ENCODE measurements at places on chromosomes 16 and 17.

DNA sequence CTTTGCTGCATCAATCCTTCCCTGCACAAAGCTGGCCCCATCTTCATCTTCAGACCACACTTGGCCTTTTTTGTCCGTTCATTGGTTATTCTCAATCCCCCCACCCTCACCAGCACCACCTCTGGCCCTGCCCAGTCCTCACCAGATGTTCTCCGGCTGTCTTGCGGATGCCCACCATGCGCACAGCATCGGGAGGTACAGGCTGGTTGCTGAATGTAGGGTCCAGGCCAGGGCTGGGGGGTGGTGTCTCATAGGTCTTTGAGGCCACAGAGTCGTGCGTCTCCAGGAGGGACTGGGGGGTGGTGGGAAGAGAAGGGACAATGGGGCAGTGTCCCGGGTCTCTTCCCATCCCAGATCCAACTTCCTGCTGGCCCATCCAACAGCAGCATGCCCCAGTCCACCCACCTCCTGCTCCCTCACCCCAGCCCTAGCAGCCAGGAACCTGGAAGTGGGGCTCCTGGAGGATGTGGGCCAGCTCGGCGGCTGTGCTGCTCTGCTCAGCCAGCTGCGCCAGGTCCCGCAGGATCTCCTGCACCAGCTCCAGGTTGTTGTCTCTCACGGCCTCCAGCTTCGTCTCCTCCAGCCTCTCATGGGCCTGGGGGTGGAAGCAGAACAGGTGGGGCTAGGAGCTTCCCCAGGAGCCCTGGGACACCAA lies 24.4 kb downstream of the MPP2 start:
- no peak for DNase-seq

DNA sequence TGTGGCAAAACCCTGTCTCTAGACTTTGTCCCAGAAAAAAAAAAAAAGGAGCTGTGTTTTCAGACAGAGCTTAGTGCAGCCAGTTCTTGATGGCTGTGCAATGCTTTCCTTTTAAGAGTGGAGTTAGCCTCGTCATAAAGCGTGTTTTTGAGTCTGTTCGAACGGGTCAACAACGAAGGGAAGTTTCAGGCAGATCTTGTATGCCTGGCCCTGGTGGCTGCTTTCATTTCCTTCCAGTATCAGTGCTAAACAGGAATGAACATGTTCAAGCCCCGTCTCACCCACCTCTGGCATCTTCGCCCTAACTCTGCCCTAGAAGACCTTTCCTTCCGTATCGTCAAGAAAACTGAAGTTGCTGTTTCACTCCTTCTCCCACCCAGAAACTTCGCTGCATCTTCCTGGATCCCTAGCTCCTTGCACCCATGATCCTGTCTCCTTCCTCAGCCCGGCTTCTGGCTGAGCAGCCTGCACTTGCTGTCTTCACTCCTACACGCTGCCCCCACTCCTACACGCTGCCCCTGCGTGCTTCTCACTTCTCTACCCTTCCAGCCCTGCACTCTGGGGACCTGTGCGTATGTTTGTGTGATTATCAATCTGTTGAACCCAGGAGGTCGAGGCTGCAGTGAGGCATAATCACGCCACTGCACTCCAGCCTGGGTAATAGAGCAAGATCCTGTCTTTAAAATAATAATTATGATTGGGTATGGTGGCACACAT lies 55.3 kb downstream of the USP10 start:
- DNase-seq, result no peak

- DNase-seq, result no peak
Measured at GRCh38 chr16:85735225-85735635, 15.7 kb downstream of the C16orf74 start.

DNA sequence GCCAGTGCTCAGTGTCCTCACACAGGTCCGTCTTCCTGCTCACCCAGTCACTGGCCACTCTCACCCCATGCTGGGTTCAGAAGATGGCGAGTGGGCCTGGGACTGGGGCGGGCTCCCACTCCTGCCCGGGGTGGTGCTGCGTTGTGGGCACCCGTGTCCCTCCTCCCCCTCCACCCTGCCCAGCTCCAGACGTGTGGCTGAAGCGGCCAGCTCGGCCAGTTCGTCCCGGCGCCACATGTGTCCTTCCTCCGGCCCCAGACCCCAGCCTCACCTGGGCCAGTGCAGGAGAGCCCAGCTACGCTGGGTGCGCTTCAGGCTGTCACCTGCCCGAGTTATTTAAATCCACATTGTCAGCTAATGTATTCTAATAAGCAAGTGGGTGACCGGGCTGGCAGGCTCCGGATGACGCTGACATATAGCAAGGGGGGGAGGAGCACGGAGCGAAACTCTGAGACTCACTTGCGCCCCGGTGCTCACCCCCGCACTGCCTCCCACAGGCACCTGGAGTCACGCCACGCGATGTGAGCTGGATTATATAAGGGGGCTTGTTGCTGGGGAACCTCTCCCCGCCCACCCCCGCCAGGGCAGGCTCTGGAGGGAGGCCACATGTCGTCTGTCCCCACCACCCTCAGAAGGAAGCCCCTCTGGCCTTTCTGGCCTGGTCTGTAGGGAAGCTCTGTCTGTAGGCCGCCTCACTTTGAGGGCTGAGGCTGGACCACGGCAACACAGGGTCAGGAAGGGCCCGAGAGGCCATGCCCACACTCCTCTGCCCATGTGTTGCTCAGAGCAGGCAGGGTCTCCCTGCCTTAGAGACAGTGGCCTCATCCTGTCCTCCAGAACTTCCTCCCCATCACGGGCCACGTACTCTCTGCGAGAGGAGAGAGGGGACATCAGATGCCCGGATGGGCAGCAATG lies 7.1 kb upstream of the BAIAP2 start:
- DNase-seq, result peak; percentile 51

DNA sequence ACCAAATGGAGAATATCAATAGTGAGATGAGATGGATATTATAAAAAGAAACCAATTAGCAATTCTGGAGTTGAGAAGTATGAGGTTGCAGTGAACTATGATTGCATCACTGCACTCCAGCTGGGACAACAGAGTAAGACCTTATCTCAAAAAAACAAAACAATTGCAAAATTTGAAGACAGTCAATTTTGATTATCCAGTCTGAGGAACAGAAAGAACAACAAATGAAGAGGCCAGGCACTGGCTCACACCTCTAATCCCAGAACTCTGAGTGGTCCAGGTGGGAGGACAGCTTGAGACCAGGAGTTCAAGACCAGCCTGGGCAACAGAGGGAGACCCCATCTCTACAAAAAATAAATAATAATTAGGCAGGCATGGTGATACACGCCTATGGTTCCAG lies 35.0 kb downstream of the USP32 start:
- no peak for DNase-seq

DNA sequence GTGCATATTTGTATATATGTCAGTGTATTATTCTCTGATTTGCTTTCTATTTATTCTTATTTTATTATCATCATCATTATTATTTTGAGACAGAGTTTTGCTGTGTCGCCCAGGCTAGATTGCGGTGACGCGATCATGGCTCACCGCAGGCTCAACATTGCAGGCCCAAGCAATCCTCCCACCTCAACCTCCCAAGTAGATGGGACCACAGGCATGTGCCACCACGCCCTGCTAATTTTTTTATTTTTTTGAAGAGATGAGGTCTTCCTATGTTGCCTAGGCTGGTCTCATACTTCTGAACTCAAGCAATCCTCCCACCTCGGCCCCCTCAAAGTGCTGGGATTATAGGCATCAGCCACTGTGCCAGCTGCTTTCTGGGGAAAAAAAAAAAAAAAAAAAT lies 8.4 kb upstream of the ARHGAP17 start:
- DNase-seq, result no peak

DNA sequence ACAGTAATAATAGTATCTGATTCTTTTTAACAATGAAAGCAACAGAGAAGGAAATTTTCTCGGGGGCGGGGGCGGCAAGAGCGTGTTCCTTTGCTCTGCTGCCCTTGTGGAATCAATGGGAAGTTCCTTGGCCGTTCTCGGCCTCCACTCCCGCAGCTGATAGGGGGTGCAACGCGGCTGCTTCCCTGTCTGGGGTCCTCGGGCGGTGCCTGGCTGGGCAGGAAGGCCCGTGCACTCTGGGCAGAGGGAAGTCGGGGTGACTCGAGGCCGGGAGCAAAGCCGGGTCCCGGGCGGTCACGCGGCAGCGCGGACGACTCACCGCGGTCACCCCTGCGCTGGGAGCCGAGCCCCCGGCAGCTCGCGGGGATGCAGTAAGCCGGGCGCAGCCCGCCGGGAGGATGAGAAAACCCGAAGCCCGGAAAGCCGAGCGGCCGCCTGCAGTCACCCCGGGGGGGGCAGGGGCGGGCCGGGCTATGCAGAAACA lies 2.5 kb downstream of the TUBB3 start:
- no peak for DNase-seq

GRCh38 chr17:7889166-7889955 lies 772 bp downstream of the CHD3 start:
- peak; percentile 97 for DNase-seq

GRCh38 chr16:27712251-27712711 lies 162.3 kb downstream of the KATNIP start:
- DNase-seq, result peak; percentile 23

- no peak for DNase-seq
Measured at GRCh38 chr17:33163533-33164168, 129.4 kb downstream of the ASIC2 start.

DNA sequence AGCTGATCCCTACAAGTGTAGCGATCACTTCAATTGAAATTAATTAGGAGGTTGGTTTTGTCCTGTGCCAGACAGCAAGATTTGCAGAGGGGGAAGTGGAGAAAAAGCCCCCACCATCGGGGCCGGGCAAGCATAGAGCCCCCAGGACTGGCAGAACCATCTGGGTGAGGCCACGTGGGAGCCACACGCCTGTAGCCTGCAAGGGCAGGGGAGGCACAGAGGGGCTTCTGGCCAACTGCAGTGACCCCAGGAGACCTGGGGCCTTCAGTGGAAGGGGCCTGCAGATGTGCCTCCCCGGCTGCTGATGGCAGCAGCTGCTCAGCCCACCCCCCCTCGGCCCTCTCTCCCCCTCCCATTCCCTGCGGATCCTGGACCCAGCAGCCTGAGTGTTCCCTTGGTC lies 54.1 kb downstream of the BAHCC1 start:
- DNase-seq, result no peak

- DNase-seq, result no peak
Measured at GRCh38 chr17:81438007-81438659, 42.9 kb downstream of the BAHCC1 start.

GRCh38 chr17:50719924-50720794 lies 756 bp downstream of the LUC7L3 start:
- DNase-seq, result no peak

DNA sequence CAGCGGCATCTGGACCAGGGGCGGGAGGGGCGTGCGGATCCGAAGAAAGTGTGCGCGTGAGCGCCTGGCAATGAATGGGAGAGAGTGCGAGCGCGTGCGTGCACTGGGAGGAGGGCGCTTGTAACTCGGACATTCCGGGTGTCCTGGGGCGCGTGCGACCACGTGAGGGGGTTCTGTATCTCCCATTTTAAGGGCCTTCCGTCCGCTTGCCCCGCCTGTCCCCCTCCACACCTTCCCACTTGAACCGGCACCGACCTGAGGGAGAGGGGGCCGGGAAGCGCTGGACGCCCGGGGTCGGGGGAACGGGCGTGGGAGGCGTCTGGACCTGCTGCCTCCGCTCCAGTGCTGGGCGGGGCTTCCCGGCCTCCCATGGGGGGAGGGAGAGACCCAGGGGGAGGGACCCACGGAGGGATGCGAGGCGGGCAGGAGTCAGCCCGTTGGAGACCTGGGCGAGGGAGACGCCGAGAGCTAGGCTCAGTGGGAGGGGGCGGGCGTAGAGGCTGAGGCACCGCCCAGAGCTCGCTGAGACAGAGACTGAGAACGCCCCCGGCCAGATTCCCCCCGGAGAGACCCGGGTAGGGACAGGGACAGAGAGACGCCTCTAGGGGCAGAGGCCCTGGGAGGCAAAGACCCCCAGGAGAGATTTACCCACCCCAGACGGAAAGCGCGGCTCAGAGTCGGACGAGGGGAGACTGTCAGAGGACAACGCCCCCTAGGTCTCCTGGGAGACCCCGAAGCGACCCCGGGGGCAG lies at the start of gene KREMEN2:
KREMEN2 (plus strand) TSS at position 553 of the 752 bp plus-strand sequence. CDS start 246 bp downstream, outside the sequence.
- peak; percentile 50 for DNase-seq

DNA sequence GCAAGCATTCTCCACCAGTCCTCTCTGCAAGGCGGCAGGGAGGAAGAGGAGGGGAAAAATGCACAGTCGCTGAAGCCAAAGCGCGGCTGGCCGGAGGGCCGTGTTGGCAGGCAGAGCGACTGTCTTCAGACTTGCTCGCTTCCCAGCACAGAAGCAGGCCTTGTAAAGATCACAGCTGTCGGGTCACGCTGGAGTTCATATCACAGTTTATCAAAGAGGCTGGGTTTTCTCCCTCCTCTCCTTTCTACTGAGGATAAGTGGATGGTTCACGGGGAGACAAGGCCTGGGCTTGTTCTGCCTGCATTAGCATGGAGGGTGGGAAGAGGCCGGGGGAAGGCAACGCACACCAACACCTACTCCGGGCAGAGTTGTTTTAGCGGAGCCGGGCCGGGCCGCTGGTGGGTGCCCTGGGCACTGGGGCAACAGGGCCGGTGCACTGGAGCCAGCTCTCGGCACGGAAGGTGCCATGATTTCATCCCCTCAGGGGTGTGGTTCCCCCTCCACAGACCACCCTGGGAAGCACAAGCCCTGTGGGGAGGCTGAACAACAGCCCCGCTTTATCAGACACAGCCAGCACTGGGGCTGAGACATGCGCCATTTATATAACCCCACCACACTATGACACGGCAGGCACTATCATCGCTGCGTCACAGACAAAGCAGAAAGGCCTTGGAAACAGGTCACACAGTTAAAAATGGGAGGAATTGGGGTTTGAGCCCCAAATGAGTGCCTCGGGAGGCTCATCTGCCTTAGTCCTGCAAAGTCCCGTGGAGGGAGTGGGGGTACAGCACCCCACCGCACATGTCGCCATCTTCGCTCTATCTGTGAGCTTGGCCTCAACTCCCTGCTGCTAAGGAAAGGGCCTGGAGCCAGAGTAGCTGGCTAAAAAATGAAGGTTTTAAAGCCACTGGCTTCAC lies 40.3 kb upstream of the MTSS2 start:
- DNase-seq, result peak; percentile 78

DNA sequence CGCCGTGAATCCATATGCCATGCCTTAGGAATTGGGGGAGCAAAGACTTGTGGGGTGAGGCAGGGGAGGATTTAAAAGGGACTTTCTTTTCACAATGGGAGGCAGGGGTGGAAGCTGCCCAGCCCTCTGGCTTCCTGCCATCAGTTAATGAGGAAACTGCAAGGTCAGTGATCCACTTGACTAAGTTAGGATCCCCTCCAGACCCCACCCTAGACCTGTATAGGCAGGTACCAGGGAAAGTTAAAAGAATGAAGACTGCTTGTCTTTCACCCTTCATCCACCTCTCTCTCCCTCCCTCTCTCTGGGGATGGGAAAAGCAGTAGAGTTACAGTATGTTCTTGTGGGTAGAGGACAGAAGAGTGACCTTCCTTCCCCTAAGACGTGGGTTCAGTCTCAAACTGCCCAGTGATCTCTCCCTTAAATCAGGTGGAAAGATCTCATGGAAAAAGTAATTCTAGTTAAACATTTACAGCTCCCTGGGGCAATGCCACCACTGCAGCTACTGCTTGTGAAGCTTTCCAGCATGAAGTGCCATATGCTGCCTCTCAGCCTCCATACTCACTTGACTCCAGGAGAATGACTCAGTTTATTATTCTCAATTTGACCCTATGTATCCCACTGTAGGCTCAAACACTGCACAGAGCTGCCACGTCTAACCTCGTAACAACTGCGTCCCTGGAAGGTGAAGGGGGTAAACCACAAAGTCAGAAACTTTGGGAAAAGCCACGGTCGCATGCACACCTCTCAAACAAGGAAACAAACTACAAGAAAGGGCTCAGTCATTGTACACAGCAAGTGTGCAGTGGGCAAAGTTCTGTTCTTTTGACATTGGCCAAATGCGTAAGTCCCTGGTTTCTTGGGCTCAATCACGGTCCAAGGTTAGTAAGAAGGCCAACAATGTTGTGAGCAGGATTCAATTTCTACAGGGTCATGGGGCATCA lies 1.2 kb downstream of the COA3 start:
- no peak for DNase-seq
